Stimulated activated CD4-positive, alpha-beta T cell treated with anti-CD3 and anti-CD28 coated beads, Interleukin-15, amount 100 ng/mL, for 1 hour (primary cell): ENCODE measurements at places on chromosomes 7 and 10.
A peak's percentile ranks its signal among the peaks of the same experiment; 100 is the strongest.

DNA sequence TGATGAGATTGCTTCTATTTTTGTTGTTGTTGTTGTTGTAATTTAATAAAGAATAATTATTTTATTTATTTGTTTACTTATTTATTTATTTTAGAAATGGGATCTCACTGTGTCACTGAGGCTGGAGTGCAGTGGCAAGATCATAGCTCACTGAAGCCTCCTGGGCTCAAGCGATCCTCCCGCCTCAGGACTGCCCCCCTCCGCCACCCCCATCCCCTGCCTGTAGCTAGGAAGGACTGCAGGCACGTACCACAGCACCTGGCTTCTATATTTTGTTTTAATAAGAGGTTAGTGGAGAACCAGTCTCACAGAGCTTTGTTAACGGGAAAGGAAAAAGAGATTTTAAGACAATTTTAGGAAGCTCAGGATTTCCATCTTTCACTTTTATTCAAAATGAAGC is 19.5 kb upstream of the SMC3 start:
- no peak for DNase-seq

DNA sequence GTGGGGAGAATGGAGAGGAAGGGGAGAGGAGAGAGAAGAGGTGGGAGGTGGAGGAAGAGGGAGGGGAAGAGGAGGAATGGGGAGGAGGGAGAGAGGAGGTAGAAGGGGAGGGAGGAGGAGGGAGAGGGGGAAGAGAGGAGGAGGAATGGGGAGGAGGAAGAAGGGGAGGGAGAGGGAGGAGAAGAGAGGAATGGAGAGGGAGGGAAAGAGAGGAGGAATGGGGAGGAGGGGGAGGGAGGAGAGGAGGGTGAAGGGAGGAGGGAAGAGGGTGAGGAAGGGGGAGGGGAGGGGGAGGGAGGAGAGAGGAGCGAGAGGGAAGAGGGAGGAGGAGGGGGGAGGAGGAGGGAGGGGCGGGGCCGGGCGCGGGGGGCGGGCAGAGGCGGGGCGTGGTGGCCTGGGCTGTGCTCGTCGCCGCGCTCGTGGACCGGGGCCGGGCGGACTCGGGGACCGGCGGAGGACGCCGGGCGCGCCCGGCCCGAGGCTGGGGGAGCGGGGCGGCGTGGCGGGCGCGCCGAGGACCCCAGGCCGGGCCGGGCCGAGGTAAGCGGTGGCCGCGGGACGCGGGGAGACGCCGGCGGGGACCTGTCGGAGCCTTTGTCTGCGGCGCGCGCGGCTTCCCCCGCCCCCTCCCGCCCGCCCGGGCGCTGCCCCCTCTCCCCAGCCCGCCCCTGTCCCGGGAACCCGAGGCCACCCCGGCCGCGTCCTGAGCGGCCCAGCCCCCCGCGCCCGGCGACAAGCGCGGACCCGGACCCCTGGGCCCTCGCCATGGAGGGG is at the start of gene SLC29A4:
TSS of gene SLC29A4 (plus strand) at position 401 of the 774 bp plus-strand sequence. CDS start 4,874 bp downstream, outside the sequence.
- DNase-seq, result peak; percentile 20

DNA sequence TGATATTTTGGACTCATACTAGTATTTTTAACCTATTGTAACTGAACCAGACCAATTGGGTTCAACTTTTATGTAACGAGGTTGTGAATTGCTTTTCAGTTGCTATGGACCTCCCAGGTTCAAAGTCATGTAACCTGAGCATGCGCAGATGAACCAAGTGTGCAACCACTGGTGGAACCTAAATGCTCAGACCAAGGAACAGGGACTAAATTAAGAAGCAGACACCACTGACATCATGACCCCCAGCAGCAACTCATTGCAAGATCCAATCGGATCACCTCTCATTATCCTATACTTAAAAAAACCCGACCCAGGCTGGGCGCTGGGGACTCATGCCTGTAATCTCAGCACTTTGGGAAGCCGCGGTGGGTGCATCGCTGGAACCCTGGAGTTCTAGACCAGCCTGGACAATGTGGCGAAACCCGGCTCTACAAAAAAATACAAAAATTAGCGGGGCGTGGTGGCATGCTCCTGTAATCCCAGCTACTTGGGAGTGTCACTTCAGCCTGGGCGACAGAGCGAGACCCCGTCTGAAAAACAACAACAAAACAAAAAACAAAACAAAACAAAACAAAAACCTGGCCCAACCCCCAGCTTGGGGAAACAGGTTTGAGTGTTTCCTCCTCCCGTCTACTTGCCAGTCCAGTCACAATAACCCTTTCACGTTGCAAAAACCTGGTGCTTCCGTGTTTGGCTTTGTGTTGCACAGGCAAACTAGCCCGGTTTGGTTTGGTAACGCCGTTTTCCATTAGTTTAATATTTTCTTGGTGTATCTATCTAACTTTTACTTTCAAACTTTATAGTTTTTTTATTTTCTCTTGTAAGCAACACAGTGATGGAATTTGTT is 11.3 kb upstream of the ZNF518A start:
- no peak for DNase-seq

- no peak for DNase-seq
Measured at GRCh38 chr10:43043773-43044447, 33.0 kb upstream of the RET start.

DNA sequence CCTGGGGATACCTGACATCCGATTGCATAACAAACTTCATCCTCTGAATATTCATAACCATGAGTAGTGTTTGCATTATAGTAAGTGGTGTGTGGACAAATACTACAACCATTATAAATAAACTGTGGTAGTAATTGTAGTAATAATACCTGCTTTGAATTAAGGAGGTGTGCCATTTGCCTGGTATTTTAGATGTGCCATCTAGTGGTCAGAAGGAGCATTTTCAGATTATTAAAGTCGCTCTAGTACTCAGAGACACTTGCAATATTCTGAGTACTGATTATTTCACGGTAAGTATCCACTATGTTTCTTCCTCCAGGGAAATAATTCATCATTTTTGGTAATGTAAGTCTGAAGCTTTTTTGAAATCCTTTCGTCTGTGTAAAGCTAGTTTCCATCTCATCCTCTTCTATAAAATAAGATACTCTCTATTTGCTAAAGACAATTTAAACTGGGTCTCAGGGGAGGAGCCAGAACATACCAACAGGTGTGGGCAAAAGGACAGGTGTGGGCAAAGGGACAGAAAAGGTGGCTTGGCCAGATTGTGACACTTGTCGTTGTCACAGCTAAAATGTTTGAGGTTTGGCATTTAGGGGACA is 115.3 kb upstream of the WDR11 start:
- DNase-seq, result no peak

- DNase-seq, result no peak
Measured at GRCh38 chr10:104258209-104258608, 3.5 kb downstream of the GSTO1 start.

- DNase-seq, result no peak
Measured at GRCh38 chr7:92720604-92721350, 115.6 kb downstream of the CDK6 start.

- no peak for DNase-seq
Measured at GRCh38 chr7:134712196-134712595, 65.5 kb downstream of the BPGM start.

- no peak for DNase-seq
Measured at GRCh38 chr10:122838880-122839279, 6.8 kb downstream of the CUZD1 start.

DNA sequence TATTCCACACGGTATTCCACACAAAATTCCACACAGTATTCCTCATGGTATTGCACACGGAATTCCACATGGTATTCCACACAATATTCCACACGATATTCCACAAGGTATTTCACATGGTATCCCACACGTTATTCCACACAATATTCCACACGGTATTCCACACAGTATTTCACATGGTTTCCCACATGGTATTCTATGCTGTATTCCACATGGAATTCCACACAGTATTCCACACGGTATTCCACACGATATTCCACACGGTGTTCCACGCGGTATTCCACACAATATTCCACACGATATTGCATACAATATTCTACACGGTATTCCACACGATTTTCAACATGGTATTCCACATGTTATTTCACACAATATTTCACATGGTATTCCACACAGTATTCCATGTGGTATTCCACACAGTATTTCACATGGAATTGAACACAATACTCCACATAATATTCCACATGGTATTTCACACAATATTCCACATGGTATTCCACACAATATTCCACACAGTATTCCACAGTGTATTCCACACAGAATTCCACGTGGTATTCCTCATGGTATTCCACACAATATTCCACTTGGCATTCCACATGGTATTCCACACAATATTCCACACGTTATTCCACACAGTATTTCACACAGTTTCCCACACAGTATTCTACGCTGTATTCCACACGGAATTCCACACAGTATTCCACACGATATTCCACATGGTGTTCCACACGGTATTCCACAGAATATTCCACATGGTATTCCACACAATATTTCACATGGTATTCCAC is 136.0 kb upstream of the CHST15 start:
- no peak for DNase-seq

DNA sequence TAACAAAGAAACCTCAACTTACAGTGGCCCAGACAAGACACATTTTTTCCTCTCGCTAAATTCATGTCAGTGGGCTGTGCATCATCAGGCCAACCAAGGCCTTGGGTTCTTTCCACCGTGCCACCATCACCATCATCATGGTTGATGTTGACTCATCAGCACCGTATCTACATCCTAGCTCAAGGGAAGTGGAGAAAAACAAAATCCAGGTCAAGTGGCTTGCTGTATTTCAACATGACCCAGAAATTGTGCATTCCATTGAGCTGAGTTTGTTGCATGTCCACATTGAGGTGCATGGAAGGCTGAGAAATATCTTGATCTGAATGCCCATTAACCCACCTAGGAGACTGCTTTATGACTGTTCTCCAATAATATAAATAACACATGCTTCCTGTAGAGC is 312.4 kb upstream of the CDC14C start:
- DNase-seq, result no peak

GRCh38 chr10:62000037-62000603 is 98.6 kb downstream of the ARID5B start:
- DNase-seq, result no peak

- DNase-seq, result no peak
Measured at GRCh38 chr10:49633327-49634068, 19.7 kb downstream of the CHAT start.

DNA sequence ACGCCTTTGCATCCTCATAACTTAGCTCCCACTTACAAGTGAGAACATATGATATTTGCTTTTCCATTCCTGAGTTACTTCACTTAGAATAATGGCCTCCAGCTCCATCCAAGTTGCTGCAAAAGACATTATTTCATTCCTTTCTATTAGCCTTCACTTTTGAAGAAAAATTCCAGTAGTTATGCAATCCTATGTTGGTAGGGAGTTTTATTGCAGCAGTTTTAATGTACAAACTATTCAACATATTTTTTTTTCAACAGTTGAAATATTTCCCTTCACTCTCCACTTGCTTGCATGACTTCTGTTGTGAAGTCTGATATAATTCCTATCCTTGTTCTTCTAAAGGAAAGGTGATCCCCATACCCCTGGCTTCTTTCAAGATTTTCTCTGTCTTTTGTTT is 27.3 kb upstream of the ARHGAP22 start:
- no peak for DNase-seq

DNA sequence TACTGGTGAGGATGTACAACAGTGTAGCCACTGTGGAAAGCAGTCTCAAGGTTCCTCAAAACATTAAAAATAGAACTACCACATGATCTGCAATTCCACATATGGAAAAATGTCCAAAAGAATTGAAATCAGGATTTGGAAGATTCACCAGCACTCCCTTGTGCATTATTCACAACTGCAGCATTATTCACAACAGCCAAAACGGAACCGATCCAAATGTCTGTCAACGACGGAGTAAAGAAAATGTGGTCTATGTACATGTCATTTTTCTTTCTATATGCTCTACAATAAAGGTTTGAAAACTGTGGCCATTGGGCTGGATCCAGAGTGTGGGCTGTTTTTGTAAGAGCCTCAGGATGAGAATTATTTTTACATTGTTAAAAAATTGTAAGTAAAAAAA is 1206.1 kb upstream of the CELF2 start:
- DNase-seq, result no peak

GRCh38 chr7:98202367-98203195 is 8.7 kb upstream of the BHLHA15 start:
- peak; percentile 26 for DNase-seq

GRCh38 chr10:17821893-17822292 is 12.7 kb downstream of the MRC1 start:
- DNase-seq, result no peak

GRCh38 chr10:104479906-104480593 is 126.4 kb downstream of the CFAP58 start:
- no peak for DNase-seq

- DNase-seq, result no peak
Measured at GRCh38 chr10:101272229-101272868, 43.1 kb upstream of the LBX1 start.

DNA sequence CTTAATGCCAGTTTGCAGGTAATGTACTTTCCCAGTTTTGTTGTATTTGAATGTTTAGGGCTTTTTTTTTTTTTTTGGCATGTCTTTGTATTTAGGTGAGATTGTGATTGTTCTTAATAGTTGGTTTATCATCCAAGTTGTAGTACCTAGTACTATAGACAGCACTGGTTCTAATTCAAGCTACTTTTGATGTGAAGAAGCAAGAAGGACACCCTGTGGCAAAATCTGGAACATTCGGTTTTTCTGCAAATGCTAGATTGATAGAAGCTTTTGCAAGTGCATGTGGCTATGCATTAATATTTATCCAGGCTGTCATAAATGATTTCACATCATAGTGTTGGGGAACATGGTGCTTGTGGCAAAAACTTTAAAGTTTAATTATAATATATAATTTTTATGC is 248.9 kb downstream of the FOXP2 start:
- no peak for DNase-seq

DNA sequence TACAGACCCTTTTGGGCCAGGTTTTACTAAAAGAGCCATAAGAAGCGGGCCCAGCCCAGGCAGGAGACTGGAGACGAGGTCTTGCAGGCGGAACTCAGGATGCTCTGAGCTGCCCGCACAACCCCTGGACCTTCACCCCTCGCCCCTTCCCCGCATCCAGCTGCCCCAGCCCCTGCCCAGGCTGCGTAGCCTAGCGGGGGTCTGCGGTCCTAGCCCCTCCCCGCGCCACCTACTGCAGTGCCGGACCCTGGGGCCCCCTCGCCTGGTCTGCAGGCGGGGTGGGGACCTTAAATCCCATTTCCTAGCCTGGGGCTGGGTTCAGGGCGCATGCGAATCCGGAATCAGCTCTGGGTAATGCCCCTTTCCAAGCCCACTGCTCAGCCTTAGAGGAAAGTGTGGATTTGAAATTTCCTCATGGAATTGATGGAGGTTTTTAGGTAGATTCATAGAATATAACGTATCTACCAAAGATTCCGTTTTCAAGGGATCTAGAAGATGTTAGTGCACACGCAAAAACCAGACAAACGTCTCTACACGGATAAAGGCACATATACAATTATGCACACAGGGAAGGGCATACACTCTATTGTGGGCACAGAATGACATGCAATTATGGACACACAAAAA is 546 bp upstream of the HOXA3 start:
- DNase-seq, result no peak
